ENCODE measurements at places on chromosomes 1 and 21.

DNA sequence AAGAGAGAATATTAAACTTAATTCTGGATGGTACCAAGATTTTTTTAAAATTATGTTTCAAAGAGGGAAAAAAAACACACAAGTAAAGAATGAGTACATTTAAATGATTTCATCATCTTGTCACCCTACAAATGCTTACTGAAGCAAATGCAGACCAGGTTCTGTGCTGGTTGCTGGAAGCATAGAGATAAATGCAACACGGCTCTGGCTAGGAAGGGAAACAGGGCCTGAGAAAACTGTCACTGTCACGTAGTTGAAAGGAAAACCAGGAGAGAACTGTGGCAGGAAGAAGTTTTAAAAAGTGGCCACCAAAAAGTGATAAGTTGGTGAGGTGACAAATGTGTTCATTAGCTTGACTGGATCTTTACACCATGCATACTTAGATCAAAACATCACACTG lies 336.9 kb upstream of the NFIA start:
- no peak for DNase-seq

DNA sequence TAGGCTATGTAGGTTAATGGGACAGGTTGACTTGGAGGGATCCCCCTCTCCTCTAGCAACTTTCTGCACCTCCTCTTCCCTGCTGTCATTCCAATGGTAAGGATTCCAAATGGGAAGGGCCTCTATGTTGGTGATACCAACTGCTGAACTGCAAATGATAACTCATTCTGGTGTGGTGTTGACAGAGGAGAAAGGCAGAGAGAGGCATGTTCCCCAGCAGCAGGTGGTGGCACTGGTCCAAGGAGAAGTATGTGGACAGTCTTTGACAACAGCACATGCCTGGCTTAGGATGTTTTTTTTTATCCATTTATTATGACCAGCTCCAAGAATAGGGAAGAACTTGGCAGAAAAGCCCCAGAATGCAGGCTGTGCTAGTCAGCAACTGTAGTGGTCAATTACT lies 19.6 kb upstream of the SPAG17 start:
- DNase-seq, result no peak

GRCh38 chr1:59750328-59751003 lies 64.3 kb upstream of the HOOK1 start:
- DNase-seq, result no peak

GRCh38 chr1:199837321-199837720 lies 190.2 kb upstream of the NR5A2 start:
- DNase-seq, result no peak

GRCh38 chr1:15680561-15681348 lies 3.4 kb upstream of the PLEKHM2 start:
- DNase-seq, result no peak

DNA sequence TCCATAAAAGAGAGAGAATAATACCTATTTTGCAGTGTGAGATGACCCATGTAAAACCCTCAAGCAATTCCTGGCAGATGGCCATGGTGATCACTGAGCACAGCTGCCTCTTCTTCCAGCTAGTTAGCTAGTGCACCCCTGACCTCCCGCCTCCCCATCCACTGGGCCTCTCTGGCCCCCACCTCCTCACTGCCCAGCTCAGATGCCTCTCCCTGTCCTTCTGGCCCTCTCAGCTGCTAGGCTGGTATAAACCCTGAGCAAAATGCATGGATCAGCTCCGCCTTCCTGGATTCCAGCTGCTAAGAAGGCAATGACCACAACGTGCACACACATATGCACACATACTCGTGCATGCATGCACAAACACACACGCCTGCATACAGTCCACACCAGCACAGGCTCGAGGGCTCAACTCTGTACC lies 117.2 kb downstream of the DMRTB1 start:
- DNase-seq, result no peak

DNA sequence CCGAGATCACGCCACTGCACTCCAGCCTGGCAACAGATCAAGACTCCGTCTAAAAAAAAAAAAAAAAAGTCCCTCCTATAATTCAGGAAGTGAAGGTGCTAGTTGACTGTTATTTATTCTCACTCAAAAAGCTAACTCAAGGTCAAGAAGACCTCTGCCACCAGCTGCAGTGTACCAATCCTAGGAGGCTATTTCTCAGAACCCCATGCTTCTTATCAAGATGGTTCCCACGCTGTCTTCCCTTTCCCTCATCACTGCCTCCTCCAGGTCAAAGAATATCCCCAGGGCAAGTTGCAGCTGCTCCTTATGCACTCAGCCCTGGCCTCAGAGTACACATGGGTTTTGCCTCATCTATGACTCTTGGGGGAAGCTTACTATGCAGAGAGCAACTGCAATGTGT lies 53.6 kb downstream of the RERE start:
- DNase-seq, result no peak

DNA sequence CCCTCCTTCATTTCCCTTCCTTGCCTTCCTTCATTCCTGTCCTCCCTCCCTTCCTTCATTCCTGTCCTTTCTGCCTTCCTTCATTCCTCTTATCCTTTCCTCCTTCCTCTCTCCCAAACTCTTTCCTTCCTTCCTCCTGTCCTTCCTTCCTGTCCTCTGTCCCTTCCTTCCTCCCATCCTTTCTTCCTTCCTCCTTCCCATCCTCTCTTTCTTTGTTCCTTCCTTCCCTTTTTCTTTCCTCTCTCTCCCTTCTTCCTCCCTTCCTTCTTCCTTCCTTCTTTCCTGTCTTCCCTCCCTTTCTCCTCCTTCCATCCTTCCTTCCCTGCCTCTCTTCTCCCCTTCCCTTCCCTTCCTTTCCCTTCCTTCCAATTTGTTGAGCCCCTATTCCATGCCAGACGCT lies 15.8 kb upstream of the JUN start:
- DNase-seq, result no peak

GRCh38 chr1:24410750-24411149 lies 2.8 kb downstream of the STPG1 start:
- DNase-seq, result no peak

DNA sequence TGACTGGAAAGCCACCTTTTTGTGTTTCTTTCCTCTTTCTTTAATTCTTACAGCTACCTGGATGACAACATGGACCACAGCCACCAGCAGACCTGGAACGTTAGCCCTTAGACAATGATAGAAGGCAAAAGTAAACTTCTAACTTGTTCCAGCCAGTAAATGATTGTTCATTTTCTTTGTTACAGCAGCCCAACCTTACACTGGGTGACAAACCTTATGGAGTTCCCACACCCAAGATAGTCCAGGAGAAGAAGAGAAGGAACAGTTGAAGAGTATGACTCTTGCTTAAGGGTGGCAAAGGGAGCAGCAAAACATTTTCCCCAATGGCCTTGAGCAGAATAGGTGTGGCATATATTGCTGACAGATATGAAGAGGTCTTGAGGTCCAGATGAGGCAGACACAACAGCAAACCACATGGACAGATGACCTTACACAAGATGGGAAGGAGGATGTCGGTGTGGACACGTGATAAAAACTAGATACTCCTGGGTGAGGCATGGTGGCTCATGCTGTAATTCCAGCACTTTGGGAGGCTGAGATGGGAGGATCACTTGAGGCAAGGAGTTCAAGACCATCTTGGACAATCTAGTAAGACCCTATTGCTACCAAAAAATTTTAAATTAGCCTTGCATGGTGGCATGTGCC lies 11.8 kb upstream of the FAM76A start:
- DNase-seq, result no peak

GRCh38 chr1:26838474-26839338 lies 12.2 kb downstream of the ZDHHC18 start:
- DNase-seq, result no peak

DNA sequence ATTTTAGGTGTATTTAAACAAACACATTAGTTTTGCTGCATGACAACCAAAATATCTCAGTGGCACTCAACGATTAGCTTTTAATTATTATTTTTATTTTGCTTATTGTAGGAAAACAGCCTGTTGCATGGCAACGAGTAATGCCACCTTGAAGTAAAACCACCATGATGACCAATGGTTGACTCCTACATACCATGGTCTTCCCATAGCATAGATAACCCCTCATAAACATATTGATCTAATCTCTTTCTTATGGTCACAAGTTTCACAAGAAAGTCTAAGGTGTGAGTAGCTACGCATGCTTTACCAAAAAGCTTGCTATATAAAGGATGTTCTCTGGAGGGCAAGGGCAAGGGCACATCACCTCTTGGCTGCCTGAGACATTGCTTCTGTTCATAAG lies 61.5 kb upstream of the PTBP2 start:
- DNase-seq, result no peak

DNA sequence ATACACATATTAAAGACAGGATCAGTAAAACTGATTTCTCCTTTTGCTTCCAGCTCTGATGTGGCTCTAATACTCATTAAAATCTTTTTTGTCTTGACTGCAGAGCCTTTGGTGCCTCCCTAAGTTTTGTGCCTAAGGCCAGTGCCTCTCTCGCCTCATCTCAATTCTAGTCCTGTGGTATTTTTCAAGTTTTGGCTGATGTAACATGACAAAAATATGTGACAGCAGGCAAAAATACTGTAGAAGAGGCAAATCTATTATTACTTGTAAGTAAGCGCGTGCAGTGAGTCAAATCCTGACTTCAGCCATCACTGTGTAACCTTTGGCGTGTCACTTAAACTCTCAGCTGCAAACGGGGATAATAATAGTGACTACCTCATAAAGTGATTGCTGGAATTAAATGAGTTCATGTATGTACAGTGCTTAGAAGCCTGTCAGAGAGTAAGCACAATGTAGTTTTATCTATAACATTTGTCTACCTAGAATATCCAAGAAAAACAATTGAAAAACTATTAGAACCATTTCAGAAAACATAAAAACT lies 74.0 kb downstream of the MAB21L3 start:
- DNase-seq, result no peak

- DNase-seq, result no peak
Observed at GRCh38 chr1:163205513-163205912, 2.8 kb upstream of the RGS5 start.

GRCh38 chr1:44405798-44406736 lies 1.0 kb downstream of the RNF220 start:
- DNase-seq, result no peak

DNA sequence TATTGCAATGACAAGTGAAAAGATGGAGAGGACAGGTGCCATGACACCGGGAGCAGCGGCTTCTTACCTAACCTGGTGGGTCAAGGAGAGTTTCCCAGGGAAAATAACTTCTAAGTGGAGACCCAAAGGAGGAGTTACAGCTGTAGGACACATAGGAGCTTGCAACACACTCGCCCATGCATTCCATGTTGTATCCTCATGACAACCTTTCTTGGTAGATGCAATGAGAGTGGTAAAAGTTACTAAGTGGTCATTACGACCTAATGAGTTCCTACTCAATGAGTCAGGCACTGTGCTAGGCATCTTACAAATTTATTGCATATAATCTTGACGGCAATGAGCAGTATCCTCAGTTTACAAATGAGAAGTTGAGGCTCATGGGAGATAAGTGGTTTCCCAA lies 119.5 kb upstream of the HOOK1 start:
- DNase-seq, result no peak

GRCh38 chr1:113390871-113391648 lies 745 bp downstream of the MAGI3 start:
- no peak for DNase-seq

- no peak for DNase-seq
Observed at GRCh38 chr1:65231718-65232330, 77.5 kb upstream of the DNAJC6 start.

GRCh38 chr1:7975212-7975865 lies 13.8 kb downstream of the PARK7 start:
- DNase-seq, result peak; percentile 35

All from hippocampal formation (tissue), 2 donors.